Fibroblast of lung (primary cell): ENCODE measurements at places on chromosomes 16 and 17. TPM values are rescaled to one million over a fixed set of nuclear protein-coding genes. Genes with fewer than 3 reads are reported as not detected.

- DNase-seq = no peak
Measured at GRCh38 chr17:18988546-18989173, 15.9 kb downstream of the FAM83G start.

- DNase-seq = peak; percentile 49
Measured at GRCh38 chr16:53666786-53667415, 36.8 kb downstream of the RPGRIP1L start.

GRCh38 chr17:78159575-78160158 is 8.7 kb upstream of the SYNGR2 start:
- peak; percentile 85 for DNase-seq

DNA sequence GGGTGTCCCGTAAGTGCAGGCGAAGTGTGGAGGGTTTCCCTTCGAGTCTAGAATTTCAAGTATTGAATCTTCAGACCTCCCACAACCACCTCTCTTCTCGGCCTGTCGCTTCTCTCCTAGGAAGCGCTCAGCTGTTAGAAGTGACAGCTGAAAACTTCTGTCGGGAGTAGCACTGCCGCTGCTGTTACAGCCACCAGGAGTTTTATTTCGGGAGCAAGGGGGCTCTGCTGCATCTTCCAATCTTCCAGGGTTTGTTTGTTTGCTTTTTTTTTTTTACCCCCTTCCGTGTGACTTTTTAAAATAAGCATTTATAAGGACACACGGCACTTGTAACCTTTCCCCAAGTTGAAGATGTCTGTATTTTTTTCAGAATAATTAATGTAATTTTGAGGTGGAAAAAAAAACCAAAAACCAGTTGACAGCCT is 767 bp downstream of the RPS6KB1 start:
- DNase-seq = peak; percentile 21

DNA sequence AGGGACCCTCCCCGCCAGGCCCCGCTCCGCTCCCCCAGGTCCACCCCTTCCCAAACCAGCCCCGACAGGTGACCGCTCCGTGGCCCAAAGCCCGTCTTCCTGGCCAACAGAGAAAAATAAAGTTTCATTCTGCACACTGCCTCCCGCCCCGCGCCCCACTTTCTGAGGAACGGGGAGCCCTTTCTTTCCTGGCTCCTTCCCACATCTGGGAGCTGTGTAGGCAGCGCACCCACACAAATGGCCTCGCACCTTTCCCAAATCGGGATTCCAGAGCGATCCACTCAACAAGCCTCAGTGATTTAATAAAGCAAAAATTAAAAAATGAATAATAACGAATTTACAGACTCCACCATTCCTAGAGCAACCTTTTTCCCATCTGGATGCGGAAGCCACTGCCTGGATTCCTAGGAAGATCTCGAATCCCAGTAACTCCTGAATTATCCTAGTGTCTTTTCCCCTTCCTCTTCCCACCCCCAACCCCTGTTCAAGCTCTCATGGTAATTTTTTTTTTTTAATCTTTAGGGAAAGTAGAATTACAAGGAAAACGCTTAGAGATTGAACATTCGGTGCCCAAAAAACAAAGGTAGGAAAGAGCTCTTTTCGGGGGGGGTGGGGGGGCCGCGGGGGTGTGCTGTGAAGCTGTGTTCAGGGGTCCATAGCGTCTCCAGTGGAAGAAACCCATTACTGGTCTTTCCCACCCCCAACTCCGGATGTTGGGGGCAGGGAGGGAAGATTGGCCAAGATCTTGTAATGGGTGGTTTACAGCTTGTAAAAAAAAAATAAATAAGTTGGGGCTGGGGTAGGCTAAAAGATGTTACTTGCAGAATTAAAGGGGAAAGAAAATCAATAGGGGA is 1.6 kb downstream of the IGF2BP1 start:
- peak; percentile 43 for DNase-seq

DNA sequence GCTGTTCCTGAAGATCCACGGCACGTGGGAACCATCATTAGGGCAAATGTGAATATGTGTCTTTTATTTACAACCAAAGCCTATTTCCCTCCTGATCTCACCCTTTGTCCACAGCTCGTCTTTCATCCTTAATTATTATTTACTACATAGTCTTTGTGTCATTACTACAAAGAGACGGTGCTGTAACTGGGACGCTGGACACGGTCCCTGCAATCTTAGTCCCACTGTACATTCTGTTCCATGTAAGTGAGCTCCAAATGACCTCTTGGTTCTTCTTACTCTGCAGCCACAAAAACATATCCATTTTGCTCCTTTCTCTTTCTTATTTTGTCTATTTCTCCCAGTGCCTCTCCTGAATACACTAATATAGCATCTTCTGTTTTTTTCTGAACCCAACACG is 12.7 kb upstream of the KRT23 start:
- DNase-seq = no peak

DNA sequence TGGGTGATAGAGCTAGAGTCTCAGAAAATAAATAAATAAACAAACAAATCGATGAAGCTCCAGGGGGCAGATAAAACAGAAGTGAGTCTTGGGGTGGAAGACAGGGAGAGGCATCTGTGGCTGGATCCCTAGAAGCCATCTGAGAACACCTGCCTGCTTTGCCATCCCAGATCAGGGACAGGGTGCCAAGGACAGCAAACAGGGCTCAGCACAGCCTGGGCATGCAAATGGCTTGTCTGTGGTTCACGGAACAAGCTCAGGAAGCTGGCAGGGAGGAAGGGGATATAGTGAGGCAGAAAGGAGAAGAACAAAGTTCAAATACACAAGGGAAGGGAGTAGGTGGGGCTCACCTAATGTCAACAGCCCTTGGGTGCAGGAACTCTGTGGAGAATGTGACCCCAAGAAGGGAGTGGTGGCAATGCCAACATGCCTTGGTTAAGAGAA is 27.5 kb downstream of the TRIM25 start:
- no peak for DNase-seq

- DNase-seq = no peak
Measured at GRCh38 chr16:60123392-60124023, 1389.4 kb upstream of the GOT2 start.

GRCh38 chr17:59829217-59830006 is 63.3 kb downstream of the TUBD1 start:
- DNase-seq = peak; percentile 100

DNA sequence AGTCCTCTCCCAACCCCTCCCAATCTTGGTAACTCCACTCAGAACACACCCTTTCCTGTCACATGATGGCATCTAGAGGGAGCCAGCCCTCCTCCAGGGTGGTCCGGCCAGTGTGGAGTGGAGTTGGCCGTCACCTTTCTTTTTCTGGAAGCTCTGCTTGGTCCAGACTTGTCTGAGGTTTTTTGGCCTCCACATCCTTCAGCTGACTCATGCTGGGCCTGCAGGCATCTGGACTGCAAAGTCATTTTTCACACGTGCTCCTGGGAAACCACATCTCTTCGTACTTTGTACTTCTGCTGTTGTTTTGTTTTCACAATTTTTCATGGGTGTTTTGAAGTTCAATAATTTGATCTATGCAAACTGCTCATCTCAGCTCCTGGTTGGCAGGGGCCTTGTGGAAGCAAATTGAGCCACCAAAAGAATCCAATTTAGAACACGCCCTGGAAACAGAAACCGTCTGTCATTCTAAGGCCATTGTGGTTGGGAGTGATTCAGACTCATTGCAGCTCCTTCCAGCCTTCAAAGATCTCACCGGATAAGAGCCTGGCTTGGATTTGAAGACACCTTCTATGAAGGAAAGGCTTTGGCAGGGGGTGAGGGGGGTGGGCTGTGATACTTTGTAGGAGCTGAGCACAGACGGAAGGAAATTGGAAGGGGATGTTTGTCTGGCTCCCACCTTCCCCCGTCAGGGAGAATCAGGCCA is 42.4 kb upstream of the NF1 start:
- peak; percentile 97 for DNase-seq

- DNase-seq = no peak
Measured at GRCh38 chr16:4697848-4698291, 4.5 kb downstream of the NUDT16L1 start.

- no peak for DNase-seq
Measured at GRCh38 chr17:75684924-75685323, 17.8 kb downstream of the SAP30BP start.

- DNase-seq = no peak
Measured at GRCh38 chr17:13616031-13616430, 14.3 kb upstream of the HS3ST3A1 start.

DNA sequence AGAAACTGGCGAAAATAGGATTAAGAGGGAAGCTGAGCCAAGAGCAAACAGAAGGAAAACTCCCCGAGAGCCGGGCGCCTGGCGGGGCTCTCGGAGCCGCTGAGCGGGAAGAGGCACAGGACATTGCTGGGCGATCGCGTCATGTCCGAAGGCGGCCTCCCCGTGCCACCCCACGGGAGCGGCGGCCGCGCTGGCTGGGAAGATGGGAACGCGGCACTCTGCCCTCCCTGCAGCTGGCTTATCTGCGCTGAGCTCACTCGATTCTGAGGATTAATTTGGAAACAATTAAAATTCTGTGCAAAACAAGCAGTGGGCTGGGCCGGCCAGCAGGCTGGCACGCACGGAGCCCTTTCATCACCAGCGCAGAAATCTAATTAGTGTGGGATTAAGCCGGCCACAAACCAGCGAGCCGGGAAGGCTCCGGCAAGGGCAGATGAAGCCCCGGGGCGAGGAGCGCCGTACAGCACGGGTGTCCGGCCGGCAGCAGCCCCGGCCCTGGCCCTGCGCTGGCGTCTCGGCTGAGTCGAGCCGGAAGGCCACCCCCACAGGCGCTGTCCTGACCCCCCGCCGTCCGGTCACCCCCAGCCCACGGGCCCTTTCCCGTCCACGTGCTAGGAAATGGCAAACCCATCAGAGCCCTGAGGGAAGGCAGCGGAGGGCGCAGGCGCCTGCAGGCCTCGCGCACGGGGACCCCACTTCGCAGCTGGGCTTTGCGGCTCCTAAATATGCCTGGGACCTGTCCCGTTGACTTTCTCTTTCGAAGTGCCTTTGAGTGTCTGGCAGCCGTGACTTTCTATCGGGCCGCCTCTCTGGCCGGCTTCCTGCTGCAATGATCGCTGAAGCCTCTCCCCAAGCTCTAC is 37.9 kb downstream of the SOX8 start:
- no peak for DNase-seq

GRCh38 chr16:87534751-87535150 is 41.9 kb upstream of the ZCCHC14 start:
- no peak for DNase-seq

- peak; percentile 85 for DNase-seq
Measured at GRCh38 chr17:57440522-57441269, 184.4 kb downstream of the MSI2 start.

- DNase-seq = no peak
Measured at GRCh38 chr17:41943492-41943891, 13.1 kb downstream of the ODAD4 start.

- no peak for DNase-seq
Measured at GRCh38 chr16:58047557-58048348, 22.2 kb downstream of the MMP15 start.

DNA sequence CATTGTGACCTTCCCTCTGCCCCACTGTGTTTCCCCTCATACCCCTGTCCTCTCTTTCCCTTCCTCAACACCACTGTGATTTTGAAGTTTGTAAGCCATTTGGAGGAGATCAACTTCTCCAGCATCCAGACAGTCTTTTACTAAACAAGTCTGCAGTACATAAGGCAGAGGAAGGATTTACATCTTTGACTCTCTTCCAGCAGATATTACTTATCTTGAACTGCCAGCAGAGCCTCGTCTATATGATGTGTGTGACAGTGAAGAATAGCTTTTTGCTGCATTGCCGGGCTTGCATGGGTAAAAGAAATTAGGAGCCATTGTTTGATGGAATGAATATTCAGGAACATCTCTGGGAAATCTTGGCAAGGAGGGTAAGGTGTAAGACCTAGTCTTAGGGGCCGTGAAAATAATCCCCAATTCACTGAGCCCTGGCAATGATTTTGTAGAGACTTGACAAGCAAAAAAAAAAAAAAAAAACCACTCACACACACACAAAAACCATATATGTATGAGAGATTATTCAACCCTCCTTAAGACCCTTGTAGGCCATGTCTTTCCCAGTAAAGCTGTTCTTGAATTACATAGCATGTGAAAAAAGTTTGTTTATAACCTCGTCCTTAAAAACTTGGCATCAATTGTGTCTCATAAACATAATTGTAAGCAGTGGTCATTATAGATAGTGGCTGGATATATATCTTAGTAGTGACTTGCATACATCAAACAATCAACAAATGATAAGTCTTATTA is 903.9 kb downstream of the CDH11 start:
- no peak for DNase-seq

DNA sequence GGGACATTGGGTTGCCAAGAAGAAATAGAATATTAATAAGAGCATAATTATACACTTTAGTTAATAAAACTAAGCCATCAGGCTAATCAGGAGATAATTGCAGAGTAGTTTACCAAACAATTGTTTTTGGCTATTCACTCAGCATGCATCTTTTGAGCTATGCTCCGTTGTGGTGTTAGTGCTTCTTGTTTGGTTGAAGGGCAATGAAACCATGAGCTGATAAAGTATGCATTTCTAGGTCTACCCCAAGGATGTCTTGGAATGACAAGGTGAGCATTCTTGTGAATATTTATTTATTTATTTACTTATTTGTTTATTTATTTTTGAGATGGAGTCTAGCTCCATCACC is 6.4 kb downstream of the HLF start:
- no peak for DNase-seq

DNA sequence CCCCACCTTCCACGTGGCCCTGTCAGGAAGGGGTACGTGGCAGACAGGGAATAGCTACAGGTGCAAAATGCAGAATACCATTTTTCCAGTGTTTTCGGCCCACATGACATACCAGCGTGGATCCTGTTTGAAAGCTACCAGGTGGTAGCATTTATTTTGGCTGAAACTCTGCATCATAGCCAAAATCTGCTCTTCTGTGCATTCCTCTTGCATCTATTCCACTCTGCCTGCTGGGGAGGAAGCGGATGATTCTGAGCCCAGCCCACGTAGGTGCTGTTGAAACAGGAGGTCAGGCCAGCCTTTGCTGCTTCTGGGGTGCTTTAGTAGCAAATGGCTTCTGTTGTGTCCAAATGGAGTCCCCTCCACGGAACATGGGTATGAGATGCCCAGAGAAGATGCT is 670.9 kb upstream of the EEF2KMT start:
- DNase-seq = no peak

- peak; percentile 92 for DNase-seq
Measured at GRCh38 chr17:28717578-28718332, at the start of gene RAB34. Gene RAB34, minus strand, starts transcription at chr17:28717868. Its CDS starts 602 bp downstream, at chr17:28717266.

- DNase-seq = no peak
Measured at GRCh38 chr17:50697062-50697461, 10.7 kb downstream of the ANKRD40 start.

Gene WFDC1
- total RNA-seq = 3.1 and 34.0 TPM in 2 replicates

Gene PSKH1
- 11.8 and 13.4 TPM in 2 replicates for total RNA-seq

Gene TEKT5
- total RNA-seq = 0.26 TPM in 1 of 2 replicates, not detected in the other

Gene HOXB4
- total RNA-seq = 6.2 and 8.9 TPM in 2 replicates

Gene MRPL38
- 30.8 and 36.0 TPM in 2 replicates for total RNA-seq

Gene TBC1D26
- 0.17 TPM in 1 of 2 replicates, not detected in the other for total RNA-seq

Gene RRAD
- total RNA-seq = 41.1 and 83.7 TPM in 2 replicates

Gene CDRT15L2
- total RNA-seq = not detected in 2 replicates

Gene CACNG1
- total RNA-seq = not detected in 2 replicates

Gene G6PC1
- not detected in 2 replicates for total RNA-seq

Gene ELMO3
- total RNA-seq = 0.26 and 0.33 TPM in 2 replicates

Gene CCL4L2
- not detected in 2 replicates for total RNA-seq
